ENCODE measurements at places on chromosomes 6 and 20. TPM values are rescaled to one million over a fixed set of nuclear protein-coding genes. Genes with fewer than 3 reads are reported as not detected.

DNA sequence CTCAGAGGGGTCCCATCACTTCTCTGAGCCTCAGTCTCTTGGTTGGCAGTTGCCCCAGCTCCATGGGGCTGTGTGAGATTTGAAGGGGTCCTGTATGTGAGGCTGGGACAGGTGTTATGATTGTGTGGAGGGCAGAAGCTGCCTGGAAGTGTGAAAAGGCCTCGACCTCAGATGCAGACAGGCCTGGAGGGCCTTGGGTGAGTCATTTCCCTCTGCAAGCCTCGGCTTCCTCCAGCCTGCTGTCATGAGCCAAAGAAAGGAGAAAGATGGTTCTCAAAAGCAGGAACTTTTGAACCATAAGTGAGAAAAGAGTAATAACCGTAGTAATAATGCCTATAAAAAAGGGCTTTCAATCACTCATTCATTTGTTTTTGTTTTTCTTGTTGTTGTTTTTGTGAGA lies 37.5 kb downstream of the SNAI1 start:
- no peak for DNase-seq

DNA sequence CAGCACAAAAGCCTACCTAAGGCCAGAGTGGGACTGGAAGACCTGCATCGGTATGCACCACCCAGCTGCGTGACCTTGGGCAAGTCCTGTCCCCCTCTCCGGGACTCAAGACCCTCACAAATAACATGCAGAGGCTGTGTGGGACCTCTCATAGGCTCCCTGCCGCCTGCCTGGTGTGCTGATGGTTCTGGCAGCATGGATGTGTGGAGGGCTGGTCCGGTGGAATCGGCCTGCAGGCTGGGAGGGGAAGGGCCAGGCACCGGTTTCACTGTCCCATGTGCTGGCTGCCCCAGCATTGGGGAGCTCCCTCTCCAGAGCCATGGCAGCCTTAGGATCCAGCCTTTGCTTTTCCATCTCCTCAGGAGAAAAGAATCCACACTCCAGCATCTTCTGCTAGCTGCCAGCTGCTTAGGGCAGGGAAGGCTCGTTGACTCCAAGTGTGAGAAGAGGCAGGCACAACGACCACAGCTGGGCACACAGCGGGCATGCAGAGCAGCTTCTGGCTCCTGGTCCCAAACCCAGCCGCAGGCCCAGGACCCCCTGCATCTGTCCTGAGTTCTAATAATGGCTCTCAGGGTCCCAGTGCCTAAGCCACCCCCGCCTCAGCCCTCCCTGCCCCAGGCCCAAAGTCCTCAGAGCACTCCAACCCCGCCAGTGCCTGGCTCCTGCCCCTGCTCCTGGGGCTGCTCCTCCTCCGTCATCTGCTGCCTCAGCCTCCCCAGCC lies 32.5 kb downstream of the TFEB start:
- peak; percentile 38 for DNase-seq

- DNase-seq, result peak; percentile 69
Measured at GRCh38 chr20:46757754-46758678, 48.6 kb downstream of the SLC2A10 start.

DNA sequence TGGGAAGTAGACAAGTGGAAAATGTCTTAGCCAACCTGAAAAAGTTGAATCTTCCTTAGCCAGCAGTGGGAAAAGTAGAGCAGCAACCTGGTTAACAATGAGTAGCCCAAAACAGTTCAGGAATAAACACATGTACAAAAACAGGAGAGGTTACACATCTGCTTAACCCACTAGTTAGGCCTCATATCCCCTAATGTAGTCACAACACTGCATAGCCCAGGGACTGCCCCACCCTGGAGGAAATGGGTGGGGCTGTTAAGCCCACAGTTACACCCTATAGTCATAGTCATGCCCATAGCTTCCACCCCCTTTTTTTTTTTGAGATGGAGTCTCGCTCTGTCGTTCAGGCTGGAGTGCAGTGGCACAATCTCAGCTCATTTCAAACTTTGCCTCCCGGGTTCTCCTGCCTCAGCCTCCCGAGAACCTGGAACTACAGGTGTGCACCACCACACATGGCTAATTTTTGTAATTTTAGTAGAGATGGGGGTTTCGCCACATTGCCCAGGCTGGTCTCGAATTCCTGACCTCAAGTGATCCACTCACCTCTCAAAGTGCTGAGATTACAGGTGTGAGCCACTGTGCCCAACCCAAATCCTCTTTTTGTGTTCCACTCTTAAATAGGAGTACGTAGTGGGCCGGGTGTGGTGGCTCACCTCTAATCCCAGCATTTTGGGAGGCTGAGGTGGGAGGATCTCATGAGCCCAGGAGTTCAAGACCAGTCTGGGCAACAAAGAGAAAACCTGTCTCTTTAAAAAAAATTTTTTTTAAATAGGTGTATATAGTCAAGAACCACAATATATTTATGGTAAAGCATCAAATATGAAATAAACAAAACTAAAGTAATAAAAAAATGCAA lies 24.5 kb downstream of the ILRUN start:
- no peak for DNase-seq

Gene NANP
- 3.4 TPM for total RNA-seq

Gene PLG
- 0.40 TPM for total RNA-seq
